ENCODE measurements at places on chromosomes 2 and 18.

- DNase-seq: no peak
These were observed 188.7 kb upstream of the SATB2 start for GRCh38 chr2:199646439-199646838.

DNA sequence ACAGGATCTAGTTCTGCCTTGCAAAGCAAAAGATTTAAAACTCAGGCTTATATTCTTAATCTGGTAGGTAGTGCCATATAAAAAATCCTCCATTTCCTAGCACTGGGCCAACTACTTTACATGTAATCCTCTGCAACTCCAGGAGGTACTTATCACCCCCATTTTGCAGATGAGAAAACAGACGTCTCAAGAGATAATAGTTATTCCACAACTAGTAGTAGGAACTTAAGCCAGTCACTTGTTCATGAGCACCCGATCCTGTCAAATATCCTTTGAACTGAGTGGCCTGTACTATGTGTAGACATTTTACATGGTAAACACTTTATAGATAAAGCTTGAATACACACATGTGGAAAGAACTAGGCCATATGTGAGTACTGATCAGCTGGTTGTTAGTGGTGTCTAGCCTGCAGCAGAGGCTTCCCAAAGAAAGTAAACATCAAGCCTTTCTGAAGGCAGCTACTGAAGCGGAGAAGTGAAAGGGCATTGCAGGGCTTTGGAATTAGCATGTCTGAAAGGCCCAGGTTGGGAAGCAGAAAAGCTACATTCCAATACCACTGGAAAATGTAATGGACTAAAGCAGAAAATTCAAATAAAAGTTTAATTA lies 48.0 kb downstream of the NAB1 start:
- peak; percentile 27 for DNase-seq

DNA sequence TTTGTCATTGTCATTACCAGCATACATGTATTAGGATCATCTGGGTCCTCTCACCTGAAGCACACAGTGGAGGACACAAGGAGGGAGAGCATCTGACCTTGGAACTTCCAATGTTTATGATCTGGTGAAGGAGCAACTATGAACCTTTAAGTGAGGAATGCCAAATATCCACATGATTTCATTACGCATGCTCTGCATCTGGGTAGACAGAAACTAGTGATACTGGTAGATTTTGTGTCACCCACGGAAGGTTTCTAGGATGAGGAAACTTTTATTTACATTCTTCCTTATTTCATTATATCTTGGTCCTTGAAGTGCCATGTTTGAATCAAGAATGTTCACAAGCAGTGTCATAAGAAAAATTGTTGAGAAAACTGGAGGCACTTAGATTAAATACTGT lies 32.1 kb downstream of the SPC25 start:
- DNase-seq: peak; percentile 52

GRCh38 chr2:47010176-47010575 lies 94.6 kb upstream of the MCFD2 start:
- no peak for DNase-seq

- DNase-seq: no peak
These were observed 103.7 kb upstream of the MEIS1 start for GRCh38 chr2:66331176-66331575.

DNA sequence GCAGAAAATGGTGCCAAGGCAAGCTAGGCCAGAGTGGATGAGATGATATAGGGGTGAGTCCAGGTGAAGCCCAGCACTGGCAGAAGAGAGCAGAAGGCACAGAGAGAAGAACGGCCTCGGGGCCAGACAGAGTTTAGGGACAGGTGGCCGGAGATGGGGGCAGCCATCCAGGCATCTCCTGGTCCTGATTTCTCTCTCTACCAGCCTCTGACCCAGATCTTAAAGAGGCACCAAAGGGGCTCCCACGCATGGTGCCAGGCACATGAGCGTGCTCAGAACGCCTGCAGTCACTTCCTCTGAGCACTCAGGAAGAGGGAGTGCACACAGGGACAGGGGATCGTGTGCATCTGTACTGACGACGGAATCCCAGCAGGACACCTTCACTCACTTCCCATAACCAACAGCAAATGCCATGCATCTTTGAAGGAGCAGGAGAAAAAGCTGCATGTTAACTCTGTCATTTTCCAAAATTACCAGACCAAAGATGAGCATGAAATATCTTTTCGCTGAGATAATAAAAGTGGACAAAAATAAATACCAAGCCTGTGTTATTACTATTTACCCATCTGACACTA lies 427.8 kb upstream of the MYT1L start:
- DNase-seq: no peak

GRCh38 chr2:102487761-102488462 lies 14.9 kb downstream of the SLC9A4 start:
- peak; percentile 99 for DNase-seq

GRCh38 chr2:95208106-95208505 lies 785 bp downstream of the ZNF892 start:
- no peak for DNase-seq

- DNase-seq: no peak
These were observed 1043.3 kb upstream of the PIK3C3 start for GRCh38 chr18:40911582-40912254.

- peak; percentile 73 for DNase-seq
These were observed 6.2 kb downstream of the CPS1 start for GRCh38 chr2:210562502-210563080.

GRCh38 chr2:17934721-17935120 lies 56.3 kb downstream of the KCNS3 start:
- DNase-seq: no peak

DNA sequence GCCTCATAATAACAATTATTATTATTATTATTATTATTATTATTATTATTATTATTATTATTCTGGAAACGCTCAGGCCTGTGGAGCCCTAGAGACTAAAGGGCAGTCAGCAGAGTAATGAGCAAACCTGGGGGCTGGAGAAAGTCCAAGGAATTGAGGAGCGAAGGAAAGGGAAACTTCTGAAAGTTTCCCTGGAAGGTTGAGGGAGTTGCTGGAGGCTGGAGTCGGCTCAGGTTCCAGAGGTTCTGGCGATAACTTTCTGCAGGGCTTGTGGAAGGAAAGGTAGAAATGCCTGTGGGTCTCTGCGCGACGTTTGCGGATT lies 9.2 kb downstream of the POU3F3 start:
- no peak for DNase-seq

- DNase-seq: peak; percentile 30
These were observed 934 bp downstream of the MYO5B start for GRCh38 chr18:50193796-50194630.

DNA sequence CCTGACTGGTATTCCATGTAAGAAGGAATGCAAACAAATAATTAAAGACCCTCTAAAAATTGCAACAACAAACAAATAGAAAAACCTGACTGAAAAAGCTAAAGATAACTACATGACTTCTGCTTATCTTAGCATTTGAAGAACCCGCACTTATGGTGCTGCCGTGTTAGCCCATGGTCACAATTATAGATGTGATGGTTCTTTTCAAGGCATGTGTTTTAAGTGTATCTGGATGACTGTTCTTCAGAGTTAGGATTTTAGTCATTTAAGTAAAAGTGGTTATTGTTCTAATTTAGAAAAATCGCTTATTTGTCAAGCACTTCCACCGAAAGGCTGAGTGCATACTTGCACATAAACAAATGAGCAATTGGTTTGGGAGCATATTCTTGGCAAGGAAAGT lies 77.3 kb downstream of the CPS1 start:
- no peak for DNase-seq

DNA sequence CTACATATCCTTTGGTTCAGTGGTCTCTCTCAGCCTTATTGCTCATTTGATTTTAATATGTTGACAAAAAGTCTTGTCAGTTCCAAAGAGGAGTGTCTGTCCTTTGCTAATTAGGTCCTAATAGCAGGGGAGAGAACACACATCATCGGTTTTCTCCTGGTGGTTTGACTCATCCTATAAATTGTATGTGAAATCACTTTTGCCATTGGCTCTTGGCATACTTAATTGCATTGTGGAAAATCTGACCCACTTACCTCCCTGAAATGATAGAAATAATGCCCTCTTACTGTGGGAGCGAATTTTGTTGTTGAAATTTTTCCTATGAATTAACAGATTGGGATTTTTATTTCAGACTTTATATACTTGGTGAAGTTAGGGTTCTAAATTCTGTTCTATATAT lies 58.3 kb downstream of the MTCL1 start:
- DNase-seq: no peak

DNA sequence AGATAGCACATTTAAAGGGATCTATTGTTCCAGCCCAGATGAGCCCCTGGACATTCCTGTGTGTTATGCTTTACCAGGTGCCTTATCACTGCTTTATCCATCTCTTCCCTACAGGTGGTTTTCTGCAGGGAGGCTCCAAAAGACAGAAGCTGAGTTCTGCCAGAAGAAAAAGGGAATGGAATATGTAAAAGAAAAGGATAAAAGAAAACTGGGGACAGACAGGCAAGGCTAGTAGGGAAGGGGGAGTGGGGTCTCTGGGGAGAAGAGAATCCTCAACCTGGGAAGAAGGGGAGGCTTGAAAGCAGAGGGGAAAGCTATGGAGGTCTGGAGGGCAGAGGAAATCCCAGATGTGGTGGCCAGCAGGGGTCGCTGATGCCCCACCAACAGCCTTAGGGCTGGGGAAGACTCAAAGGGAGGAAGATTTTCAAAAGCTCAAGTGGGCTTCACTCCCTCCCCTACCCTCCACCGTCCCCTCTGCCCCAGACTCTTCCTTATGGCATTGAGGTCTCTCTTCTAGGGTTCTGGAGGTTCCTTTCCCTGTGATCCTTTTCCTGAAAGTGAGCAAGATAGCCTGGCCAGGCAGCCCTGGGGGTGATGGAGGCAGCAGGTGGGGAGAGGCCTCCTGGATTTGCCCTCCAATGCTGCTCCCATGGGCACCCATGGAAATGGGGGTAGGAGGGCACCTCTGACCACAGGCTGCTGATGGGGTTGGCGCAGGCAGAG lies 178.1 kb upstream of the PKDCC start:
- peak; percentile 43 for DNase-seq

DNA sequence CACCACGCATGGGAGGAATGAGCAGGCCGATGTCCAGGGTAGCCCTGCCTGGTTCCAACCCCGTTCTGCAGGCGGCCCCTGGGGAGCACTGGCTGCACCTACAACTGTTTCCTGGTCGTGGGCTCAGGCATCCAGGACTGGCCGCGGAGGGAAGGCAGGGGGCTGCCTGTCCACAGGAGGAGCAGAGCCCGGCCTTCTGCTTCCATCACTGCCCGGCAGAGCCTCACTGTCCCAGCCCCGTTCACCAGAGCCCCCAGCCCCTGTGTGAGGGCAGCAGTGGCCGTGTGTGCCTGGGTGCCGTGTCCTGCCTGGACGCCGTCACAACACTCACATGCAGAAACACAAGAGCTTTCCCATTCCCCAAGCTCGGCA lies 56.2 kb downstream of the KCNG2 start:
- no peak for DNase-seq

Data from trophoblast cell (in vitro differentiated cells and primary cell).